ENCODE measurements at places on chromosomes 13 and 19. TPM values are rescaled to one million over a fixed set of nuclear protein-coding genes. Genes with fewer than 3 reads are reported as not detected.

DNA sequence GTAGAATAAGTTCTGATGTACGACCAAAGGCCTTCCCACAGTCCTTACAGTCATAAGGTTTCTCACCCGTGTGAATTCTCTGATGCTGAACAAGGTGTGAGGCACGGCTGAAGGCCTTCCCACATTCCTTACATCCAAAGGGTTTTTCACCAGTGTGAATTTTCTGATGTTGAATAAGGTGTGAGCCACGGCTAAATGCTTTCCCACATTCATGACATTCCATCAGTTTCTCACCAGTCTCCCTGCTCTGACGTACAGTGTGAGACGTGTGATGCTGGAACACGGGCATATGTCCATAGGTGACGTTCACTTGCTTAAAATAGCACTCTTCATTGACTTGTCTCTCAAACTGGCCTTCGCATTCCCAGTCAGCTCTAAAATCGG, 31.0 kb upstream of the COX7A1 start:
- DNase-seq: no peak

DNA sequence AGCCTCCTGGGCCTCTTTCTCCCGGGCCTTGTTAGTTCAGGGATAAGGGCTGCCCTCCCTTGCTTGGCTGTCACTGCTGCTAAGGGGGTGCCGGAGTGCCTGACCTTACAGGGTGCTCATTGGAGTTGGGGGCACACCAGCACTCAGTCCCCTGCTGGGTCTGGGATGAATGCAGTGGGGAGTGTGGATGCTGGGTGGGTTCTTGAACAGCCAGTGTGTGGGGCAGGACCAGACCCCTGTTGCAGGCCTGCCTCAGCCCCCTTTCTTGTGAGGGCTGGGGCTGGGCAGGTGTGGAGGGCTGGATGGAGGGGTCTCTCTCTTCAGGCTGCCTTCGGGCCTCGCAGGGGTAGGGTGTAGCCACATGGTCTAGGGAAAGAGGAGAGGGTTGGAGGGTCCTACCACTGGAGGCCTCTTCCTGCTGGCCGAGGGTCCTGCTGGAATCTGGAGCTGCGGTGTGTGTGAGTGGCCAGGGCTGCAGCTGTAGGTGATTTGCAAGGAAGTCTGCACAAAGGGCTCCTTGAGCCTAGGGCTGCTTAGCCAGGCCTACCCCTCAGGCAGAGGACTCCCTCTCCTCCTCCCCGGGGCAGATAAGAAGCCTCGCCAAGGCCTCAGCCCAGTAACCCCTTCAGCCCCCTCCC, 3.2 kb downstream of the CEBPA start:
- DNase-seq: peak; percentile 34

DNA sequence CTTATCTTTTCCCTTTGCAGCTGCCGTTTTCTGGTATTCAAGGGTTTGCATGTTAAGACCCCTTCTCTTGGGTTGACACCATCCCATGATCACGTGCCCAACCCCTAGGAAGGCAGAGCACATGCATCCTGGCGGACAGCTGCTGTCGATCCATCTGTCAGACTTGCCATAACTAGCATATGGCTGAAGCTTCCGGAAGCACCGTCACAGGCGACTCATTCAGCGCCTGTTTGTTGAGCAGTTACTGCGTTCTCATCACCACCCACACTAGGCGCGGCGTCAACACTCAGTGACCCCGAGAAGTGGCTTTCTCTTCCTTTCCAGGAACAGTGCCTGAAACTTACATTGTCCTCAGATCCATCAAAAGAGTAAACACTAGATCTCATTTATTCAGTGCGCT, 93.6 kb downstream of the SOX1 start:
- no peak for DNase-seq

The LGALS4 gene
- total RNA-seq: not detected

- peak; percentile 50 for DNase-seq
Observed at GRCh38 chr19:33748231-33748630, 48.4 kb upstream of the KCTD15 start.

The SCGB2B2 gene
- total RNA-seq: 0.36 TPM

GRCh38 chr13:42654722-42655121, 80.8 kb downstream of the TNFSF11 start:
- no peak for DNase-seq

DNA sequence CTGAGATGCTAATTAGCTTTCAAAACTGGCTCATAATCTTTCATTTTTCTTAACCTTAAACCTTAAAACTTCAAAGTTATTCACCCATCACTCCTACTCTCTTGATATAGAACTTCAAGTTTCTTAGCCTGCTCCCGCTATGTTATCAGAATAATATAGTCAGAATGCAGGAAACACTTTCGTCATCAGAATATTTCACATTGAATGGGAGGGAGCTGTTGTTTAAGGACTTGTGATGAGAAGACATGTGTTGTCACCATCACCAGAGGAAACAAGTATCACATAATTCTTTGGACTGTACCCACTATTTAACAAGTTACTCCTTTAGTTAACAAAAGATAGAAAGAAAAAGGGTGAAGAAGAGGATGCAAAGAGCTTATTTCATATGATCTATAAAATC, 65.0 kb upstream of the FNDC3A start:
- DNase-seq: no peak

The ARRDC5 gene
- total RNA-seq: 0.36 TPM

DNA sequence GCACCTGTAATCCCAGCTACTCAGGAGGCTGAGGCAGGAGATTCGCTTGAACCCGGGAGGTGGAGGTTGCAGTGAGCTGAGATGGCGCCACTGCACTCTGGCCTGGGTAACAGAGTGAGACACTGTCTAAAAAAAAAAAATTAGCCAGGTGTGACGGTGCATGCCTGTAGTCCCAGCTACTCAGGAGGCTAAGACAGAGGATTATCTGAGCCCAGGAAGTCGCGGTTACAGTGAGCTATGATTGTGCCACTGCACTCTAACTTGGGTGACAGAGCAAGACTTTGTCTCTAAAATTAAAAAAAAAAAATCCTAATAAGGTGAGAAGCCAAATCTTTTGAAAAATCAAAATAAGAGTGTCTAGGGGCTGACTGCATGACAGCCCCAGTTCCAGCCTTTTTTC, 9.7 kb upstream of the CEBPA start:
- DNase-seq: no peak

Measured in osteoblast (primary cell).